Fibroblast of skin of left quadriceps (primary cell): ENCODE measurements at places on chromosomes 7 and 10.

DNA sequence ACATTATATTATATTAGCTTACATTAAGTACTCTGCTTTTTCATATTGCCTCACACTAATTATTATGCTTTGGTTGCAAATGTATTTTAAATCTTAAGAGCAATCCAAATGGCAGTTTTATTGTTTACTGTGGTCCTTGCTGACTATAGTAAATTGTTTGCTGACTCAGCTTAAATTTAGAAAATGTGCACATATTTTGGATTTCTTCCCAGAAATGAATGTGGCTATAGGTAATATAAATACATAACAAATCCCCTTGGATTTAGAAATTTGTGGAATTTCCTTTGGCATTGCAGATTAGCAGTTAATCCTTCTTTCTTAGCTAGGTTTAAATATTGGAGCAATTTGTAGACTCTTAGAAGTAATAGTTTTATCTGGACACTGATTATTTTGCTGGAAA is 565.8 kb downstream of the NRG3 start:
- peak; percentile 11 for DNase-seq

- no peak for DNase-seq
Observed at GRCh38 chr7:143042790-143043271, 9.3 kb upstream of the OR6V1 start.

DNA sequence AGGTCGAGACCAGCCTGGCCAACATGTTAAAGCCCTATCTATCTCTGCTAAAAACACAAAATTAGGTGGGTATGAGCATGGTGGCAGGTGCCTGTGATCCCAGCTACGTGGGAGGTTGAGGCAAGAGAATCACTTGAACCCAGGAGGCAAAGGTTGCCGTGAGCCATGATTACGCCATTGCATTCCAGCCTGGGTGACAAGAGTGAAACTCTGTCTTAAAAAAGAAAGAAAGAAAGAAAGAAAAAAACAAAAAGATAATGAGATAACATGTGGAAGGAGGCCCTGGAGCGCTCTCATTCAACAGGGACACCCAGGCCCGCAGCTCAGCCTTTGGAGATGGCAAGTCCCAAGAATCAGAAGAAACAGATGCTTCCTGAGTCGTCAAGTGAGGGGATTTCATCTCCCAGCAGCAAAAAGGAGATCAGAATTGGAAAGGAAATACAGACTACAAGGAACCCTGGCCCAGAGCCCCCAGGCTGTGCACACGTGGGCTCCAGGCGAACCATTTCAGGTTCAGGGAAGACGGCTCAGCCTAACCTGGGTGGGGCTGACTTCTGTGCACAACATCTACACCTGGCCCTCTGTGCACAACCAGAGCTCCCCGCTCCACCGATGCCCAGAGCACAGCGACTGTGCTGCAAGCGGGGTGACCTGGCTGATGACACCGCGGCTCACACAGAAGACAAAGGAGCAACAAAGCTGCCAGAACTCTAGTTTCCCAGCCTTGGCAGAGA is 33.3 kb downstream of the GNA12 start:
- no peak for DNase-seq

DNA sequence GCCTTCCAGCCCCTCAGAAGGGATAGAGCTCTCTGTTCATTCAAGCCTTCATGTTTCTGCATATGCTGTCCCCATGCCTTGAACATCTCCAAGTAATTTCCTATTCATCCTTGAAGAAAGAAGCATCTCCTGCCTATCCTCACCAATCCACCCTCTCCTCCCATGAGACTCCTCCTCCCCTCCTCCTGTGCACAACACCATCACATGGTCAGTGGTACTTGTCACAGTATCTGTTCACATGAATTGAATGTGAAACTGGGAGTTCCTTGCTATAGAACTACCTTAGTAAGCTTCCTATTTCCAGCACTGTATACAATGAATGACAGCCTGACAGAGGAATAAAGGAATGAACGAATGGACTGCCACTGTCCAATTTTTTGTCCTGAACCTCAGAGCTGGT is 115.5 kb downstream of the GFRA1 start:
- no peak for DNase-seq

DNA sequence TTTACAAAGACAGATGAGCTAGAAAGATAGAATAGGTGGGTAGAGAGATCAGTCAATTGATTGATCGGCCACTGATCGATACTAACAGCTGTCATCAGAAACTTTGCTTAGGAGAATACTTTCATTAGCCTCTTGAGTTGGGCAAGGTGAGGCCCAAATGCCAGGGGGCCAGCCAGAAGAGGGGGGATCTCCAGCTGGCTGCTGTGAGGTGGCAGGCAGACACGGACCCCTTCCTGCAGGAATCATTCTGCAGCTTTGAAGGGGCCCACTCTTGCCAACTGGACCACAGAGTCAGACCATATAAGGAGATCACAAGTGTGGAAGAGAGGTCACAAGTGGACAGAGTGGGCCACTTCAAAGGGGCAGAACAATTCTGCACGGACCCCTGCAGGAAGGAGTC is 62.9 kb upstream of the DOCK1 start:
- DNase-seq: no peak

DNA sequence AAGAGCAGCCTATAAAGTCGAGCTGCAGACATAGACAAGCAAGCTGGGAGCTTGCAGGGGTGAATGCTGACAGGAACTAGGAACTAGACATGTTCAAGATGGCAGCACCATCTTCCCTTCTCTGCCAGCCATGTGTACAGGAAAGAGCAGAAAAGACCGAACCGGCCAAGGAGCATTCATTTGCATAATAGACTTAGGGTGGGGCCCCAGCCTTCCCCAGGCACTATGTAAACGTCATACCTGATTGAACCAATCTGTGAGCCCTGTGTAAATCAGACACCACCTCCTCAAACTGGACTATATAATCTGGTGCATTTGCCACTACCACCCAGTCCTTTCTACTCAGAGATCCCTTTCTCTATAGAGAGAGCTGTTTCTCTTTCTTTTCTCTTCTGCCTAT is 106.9 kb upstream of the FAM3C start:
- no peak for DNase-seq

DNA sequence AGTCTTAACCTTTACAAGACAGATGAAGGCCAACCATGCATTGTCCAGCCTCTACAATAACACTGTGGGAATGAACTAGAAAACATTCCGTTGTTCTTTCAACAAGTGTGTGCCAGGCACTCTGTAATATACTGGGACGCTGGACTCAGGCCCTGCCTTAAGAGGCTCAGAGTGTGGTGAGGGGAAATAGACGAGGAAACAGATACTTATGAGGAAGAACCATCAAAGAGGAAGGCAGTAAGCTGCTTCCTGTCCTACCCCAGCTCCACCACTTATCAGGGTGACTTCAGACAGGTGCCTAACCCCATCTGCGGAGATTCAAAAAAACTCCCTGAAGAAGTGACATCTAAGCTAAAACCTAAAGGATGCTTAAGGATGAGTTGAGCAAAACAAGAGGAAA is 8.9 kb upstream of the TRIM8 start:
- DNase-seq: no peak

DNA sequence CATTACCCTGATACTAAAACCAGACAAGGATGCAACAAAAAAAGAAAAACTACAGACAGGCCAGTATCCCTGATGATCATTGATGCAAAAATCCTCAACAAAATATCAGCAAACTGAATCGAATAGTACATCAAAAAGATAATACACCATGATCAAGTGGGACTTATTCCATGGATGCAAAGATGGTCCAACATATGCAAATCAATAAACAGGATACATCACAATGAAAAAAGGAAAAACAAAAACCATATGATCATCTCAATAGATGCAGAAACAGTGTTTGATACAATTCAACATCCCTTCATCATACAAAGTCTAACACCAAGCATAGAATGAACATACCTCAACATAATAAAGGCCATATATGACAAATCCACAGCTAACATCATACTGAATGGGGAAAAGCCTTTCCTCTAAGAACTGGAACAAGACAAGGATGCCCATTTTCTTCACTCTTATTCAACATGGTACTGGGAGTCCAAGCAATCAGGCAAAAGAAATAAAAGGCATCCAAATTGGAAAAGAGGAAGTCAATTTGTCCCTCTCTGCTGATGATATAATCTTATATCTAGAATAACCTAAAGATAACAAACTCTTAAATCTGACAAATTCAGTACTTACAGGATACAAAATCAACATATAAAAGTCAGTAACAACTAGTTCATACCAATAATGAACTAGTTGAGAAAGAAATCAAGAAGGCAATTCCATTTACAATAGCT is 48.8 kb upstream of the ASAH2 start:
- no peak for DNase-seq

DNA sequence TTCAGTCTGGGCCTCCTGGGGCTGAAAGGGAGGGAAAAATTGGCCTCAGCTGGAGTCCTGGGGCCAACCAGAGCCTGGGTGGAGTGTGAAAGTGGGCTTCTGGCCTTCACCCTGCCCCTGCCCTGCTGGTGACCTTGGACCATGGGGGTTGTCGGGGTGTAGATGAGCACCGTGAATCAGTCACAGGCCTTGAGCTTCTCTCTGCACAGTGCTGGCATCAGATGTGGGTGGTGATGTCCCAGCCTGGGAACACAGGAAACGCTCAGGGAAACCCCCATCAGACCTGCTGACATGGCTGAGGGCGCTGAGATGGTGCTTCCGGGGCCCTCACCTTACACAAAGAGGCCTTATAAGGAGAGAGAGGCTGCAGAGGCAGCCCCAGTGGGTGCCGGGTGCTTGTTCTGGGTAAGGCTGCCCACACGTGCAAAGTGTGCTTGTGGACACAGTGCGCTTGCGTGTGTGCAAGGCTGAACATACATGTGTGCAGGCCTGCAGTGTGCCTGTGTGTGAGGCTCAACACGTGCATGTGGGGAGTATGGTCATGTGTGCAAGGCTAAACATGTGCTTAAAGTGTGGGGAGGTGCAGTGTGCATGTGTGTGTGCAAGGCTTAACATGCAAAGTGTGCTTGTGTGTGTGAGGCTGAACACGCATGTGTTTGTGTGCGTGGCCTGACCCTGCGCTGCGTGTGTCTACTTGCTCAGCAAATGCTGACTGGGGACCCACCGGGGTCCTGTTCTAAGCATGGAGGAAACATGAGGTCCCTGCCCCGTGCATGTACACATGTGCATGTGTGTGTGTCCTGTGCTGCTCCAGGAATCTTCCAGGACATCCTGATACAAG is 6.5 kb downstream of the ARPC1B start:
- no peak for DNase-seq

- peak; percentile 24 for DNase-seq
Observed at GRCh38 chr10:24041034-24041433, 167.9 kb upstream of the KIAA1217 start.

- DNase-seq: no peak
Observed at GRCh38 chr7:111324228-111324627, 233.3 kb downstream of the LRRN3 start.

DNA sequence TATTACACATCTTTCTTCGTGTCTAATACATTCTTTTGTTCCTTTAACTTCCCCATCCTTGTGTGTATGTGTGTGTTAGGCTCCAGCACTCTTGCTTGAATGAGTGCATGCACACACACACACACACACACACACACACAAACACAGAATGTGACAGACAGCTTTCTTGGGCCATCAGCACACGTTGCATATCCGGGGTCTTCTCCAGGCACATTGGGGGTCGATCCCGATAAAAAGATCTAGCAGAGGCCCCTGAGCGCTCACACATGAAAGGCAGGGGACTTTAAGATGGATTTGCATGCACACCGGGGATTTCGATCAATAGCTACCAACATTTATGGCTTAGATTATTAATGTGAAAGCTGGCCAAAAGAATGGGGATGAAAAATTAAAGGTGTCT is 4.5 kb downstream of the SKIDA1 start:
- DNase-seq: no peak

DNA sequence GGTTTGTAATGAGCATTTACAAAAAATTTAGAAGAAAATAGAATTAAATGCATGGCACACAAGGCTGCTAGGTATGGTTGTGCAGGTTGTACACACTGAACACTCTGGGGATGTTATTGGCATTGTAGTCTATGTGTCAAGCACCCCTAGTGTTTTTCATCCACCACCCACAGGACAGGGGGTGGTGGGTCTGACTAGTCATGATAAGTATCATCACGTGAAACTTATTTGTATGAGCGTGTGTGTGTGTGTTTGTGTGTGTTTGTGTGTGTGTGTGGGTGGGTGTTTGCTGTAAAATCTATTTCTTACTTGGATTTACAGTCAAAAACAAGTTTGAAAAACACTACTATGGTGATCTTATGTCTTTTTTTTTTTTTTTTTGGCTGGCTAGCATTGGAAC is 66.5 kb downstream of the MAP3K8 start:
- no peak for DNase-seq

DNA sequence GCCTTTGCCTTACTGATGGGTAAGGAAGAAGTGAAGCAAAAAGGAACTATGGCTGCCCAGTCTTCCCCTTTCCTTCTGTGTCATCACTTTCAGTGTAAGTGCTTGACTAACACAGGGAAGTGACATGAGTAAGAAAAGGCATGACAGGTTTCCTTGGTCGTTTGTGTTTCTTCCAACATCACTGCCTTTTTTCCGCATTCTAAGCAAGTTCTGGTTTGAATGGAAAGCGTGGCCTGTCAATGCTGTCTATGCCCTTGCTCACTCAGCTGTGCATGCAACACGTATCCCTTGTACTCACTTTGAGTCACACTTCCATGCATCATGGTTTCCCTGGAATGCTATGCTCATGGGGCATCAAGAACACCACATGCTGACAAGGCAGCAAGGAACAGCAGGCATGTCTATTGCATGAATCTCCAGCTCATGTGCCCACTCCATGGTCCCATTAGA is 111.8 kb downstream of the OAT start:
- DNase-seq: no peak

GRCh38 chr7:42445691-42446090 is 208.7 kb upstream of the GLI3 start:
- DNase-seq: no peak

DNA sequence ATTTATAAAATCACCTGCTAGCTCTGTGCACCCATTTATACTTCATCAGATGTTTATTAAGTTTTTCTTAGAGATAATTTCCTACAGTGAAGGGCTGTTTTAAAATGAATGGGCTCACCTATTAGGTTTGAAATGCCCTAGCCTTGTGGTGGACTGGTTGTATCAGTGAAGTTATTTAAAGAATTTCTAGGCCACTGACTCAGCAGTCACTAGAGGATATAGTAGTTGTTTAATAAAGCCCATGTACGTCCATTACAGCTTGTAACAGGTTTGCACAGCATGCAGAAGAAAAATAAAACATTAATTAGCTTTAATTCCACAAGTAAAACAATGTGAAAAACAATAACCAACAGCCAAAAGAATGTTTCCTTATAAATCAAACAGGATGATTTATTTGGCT is 128.0 kb downstream of the RSU1 start:
- DNase-seq: no peak
